ENCODE measurements at places on chromosomes 4 and X.

DNA sequence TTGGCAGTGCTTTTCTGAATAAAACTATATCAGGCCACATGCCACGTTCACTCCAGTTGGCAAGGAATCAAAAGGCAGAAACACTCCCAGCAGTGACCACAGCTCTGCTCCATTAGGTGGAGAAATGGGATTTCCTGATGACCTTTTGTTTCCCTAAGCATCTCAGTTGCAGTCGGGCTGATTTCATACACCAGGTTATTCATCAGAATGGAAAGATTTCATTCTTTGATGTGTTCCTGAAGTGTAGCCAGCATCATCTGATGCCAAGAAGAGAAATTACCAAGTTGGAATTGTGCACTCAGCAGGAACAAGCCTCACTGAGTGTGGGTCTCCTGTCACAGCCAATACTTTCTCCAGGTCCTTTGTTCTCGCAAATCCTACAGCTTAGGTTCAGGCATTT lies 193.7 kb downstream of the SPATA18 start:
- DNase-seq, result no peak

GRCh38 chrX:106684207-106684606 lies 42.3 kb upstream of the RNF128 start:
- DNase-seq, result no peak

GRCh38 chr4:111506706-111507105 lies 638.5 kb upstream of the FAM241A start:
- no peak for DNase-seq

DNA sequence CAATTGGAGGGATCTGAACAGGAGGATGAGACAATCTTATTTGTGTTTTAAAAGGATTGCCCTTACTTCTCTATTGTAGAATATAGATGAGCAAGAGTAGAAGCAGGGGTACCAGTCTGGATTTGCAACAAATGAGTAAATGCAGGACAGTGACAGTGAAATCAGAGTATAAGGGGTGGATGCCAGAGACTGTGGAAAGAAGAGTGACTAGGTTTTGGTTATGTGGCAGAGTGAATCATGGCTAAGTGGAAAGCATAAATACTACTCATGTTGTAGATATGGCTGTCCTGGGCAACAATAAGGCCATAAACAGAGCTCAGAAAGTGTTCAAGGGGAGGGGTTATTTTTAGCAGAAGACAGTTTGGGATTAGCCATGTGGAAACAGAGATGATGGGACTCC lies 6.0 kb upstream of the VSIG4 start:
- no peak for DNase-seq

GRCh38 chrX:78063687-78064086 lies 40.4 kb upstream of the PGK1 start:
- DNase-seq, result no peak

DNA sequence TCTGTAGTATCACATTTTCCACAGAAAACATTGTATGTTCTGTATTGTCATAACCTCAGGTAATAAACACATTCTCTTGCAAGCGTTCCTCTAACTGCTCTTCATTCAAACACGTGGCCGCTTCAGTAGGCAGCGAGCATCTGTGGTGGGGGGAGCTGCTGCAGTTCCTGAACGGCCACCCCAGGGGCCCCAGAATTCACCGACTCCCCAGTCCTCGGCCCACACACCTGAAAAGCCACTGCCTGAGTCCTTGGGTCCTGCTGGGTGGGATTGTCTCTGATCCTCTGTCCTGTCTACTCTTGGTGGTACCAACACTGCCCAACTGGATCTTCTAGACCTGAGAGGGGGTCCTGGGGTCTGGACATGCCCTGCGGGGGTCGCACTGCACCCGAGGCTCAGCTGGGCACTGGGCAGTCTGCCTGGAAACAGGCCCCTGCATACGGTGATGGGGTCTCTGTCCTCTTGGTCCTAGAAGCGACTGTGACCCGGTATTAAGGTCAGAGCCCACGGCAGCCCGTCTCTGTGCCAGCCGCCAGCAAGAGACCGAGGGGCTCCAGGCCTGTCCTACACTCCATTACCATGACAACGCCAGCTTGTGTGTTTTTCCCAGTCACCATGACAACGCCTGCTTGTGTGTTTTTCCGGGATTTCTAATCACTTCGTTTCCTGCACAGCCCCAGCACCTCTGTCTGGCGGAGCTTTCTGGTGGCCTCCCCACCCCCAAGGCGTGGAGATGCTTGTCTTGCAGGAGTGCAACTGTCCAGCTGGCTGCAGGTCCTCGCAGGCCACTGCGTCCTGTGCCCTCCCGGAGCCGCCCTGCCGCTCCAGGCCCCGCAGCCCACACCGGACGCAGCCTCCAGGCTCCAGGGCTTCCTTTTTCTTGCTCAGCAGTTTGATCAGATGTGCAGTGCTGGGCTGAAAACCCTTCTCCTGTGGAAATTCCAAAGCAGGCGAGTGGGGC lies 16.0 kb downstream of the CTBP1 start:
- DNase-seq, result no peak

DNA sequence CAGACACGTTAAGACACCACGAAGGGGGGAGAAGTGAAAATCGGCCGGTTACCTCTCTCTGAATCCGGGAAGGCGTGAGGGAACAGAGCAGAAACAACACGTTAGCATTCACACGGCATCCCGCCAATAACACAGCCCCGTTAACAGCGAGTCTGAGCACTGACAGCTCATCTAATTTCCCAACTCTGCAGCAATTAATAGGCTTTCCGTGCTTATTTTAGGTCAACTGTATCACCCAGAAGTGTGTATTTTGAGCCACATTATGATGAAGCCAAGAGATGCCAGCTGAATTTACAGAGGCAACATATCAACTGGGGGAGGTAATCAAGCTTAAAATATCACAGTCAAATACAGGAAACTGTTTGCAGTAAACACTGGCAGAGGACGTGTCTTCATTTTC lies 92.6 kb downstream of the NSUN7 start:
- no peak for DNase-seq

DNA sequence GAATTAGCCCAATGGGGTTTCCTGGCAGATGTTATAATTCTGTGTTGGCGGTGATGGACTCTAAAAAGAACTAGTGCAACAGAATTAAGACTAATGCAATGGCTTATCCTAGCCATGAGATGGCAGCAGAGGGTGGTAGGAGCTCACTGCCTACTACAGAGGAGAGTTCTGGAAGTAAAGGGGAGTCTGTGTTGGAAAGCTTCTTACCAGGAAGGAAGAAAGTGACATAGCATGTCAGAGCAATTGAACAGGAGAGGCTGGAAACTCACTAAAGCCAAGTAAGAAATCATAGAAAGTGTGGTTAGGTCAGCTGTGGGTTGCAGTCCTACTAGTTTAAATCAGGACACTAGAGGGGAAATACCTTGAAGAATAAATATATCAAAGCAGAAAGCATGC lies 6.3 kb upstream of the TRPC5OS start:
- no peak for DNase-seq

DNA sequence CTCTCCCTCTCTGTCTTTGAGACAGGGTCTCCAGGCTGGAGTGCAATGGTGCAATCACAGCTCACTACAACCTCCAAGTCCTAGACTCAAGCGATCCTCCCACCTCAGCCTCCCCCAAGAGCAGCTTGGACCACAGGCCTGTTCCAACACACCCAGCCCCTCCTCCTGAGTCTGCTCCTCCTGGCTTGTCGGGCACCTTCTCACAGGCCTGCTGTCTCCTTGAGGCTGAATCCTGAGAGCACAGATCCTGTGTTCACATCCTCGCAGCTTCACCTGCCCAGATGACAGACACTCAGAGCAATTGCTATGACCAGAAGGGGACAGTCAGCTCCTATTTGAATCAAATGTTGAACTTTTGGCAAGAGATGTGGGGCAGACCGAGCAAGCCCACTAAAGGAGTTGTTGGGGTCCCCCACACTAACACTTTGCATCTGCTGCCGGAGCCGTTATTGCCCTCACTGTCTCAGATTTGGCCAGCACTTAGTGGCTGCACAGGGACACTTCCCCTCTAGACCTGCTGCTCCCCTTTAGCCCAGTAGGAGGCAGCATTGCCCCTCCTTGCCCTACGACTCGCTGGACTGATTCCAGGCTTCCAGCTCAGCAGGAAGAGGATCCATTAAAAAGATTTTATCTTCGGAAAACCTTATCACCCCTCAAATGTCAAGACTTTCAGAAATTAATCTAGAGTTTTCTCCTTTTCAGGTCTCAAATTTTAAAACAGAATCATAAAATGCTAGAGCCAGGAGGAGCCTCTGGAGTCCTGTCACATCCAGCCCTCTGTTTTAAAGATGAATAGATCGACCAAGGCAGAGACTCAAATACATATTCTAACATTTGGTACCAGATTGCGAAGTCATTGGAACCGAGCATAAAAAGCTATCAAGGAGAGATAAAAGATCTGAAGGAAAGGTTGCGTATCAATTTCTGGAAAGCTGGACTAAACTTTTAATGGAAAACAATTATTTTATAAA lies 113.7 kb downstream of the USP46 start:
- DNase-seq, result peak; percentile 23

- no peak for DNase-seq
Observed at GRCh38 chr4:159206427-159206871, 103.6 kb downstream of the RAPGEF2 start.

DNA sequence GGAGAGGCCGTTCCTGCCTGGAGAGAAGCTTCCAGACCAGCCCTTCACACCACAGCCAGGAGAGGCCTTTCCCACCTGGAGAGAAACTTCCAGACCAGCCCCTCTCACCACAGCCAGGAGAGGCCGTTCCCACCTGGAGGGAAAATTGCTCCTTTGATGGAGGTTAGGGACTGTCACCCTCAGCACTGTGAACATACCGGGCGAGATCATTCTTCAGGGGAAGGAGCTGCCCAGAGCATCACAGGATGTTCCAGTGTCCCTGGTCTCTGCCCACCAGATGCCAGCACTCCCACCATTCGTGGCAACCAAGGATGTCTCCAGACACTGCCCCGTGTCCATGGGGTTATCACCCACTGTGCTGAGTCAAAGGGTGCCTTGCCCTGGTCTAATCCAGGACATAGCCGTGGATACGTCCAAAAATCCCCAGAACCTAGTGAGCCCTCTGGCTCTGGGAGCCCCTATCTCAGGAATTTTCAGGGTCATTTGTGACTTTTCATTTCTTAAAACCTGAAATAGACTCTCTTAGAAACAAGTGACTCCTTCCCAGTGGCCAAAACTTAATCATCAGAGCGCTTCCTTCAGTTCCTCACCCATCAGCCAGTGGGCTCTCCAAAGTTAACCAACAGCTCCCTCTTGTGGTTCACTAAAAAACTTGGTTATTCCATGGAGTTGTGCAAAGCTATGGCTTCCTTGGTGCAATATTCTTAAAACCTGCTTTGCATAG lies 80.2 kb downstream of the CRMP1 start:
- no peak for DNase-seq

- no peak for DNase-seq
Observed at GRCh38 chrX:100817340-100817739, 2.9 kb upstream of the CSTF2 start.

GRCh38 chr4:42703813-42704212 lies 46.9 kb upstream of the ATP8A1 start:
- DNase-seq, result no peak

GRCh38 chr4:55618546-55619143 lies 17.5 kb downstream of the NMU start:
- no peak for DNase-seq

- DNase-seq, result no peak
Observed at GRCh38 chr4:55801498-55801897, 18.1 kb upstream of the EXOC1L start.

GRCh38 chrX:17710871-17711301 lies 26.4 kb upstream of the SCML1 start:
- DNase-seq, result no peak

DNA sequence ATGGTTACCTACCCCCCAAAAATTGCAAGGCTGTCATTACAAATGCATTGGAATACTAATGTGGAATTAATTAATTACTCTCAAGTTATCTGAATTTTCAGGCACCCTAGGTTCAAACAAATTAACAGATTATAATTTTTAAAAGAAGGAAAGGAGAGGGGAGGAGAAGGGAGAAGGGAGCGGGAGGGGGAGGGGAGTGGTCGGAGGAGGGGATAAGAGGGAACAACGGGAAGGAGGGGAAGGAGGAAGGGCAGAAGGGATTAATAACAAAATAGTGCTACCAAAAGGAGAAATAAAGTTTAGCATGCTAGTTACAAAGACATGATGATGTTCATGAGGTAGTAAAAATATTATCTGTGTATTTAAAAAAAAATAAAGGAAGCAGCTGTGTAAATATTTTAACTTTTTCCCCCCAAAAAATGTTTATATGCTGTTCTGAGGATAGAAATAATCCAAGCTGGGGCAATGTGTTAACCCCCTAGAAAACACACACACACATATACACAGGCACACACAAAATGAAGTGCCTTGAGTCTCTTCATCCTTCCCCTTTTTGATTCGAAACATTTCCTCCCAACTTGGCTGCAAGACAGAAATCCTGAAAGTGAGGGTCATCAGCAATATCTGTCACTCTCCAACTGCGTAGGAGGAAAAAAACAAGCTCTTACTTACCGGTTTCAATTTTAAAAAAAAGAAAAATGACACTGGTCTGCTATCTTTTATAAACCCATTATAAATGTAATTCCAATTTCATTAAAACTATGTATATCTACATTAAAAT lies 58.8 kb downstream of the PPP3CA start:
- no peak for DNase-seq

GRCh38 chr4:152448854-152449253 lies 87.0 kb downstream of the FBXW7 start:
- no peak for DNase-seq

DNA sequence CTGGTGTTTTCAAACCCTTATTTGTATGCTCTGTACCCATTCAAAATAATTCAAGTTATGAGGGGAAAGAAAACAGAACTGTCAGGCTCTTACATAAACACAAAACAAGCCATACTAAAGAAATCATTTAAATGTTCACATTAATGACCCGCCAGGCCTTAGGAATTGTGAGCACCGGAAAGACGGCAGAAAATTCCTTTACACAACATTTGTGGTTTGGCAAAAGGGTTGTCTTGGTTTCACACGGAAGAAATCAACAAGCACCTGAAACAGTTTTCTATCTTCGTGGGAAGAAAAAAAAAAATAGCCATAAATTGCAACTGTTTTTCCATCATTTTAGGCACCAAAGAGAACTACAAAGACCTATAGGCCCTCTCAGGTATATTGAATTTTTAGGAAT lies 188.5 kb upstream of the FTHL17 start:
- DNase-seq, result no peak

GRCh38 chr4:1711571-1712215 lies 426 bp downstream of the SLBP start:
- no peak for DNase-seq

- no peak for DNase-seq
Observed at GRCh38 chrX:135185795-135186443, 14.7 kb upstream of the CT55 start.

DNA sequence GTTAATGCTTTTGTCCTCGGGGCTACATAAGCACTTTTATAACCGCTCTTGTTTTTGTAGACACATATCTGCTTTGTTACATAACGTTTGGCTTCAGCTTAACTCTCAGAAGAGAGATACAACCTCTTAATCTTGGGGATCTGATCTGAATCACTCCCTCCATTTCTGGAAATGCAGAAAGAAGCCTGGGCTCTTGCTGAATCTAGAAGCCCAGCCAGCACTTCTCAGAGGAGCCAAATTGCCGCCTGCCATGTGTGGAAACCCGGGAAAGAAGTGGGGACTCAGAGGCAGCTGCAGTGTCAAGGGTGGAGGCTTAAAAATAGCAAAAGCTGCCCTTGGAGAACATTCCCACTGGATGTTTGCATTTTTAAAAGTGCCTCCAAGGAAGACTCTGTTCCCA lies 69.3 kb upstream of the LDB2 start:
- DNase-seq, result no peak

Data from central memory CD8-positive, alpha-beta T cell (primary cell).